ENCODE measurements at places on chromosomes 16 and 17.
A peak's percentile ranks its signal among the peaks of the same experiment; 100 is the strongest.

DNA sequence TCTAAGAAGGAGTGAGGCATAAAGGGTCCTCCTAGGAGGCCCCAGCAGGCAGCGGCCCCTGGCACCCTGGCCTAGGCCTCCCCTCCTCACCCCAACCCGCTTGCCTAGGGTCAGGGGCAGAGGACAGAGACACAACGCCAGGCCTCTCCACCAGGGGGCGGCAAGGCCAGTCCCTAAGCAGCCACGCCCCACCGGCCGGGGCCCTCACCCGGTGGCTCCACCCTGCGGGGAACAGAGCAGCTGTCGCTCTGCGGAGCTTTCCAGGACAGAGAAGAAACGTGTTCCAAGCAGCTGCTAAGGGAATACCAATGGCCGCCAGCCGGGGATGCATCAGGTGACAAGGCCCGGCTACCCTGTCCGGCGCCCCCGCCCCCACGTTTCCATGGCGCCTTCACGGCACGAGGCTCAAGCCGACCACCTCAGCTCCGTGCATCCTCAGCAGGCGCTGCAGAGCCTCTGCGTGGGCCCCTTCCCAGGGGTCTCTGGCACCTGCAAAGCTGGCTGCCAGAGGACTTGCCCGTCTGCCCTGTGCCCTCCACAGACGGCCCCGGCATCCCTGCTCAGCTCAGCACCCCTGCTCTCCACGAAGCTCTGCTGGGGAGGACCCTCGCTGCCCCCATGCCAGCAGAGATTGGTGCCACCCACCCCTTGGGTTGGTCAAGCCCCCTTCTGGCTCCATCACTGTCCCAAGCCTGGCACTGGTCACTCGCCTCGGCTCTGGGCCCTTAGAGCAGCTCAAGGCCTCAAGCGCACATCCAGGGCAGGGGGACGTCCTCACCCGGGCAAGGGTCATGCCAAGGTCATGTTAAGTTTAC lies 5.6 kb downstream of the ZNF598 start:
- peak; percentile 83 for DNase-seq

- no peak for DNase-seq
Observed at GRCh38 chr17:44049294-44050060, 17.0 kb downstream of the LSM12 start.

DNA sequence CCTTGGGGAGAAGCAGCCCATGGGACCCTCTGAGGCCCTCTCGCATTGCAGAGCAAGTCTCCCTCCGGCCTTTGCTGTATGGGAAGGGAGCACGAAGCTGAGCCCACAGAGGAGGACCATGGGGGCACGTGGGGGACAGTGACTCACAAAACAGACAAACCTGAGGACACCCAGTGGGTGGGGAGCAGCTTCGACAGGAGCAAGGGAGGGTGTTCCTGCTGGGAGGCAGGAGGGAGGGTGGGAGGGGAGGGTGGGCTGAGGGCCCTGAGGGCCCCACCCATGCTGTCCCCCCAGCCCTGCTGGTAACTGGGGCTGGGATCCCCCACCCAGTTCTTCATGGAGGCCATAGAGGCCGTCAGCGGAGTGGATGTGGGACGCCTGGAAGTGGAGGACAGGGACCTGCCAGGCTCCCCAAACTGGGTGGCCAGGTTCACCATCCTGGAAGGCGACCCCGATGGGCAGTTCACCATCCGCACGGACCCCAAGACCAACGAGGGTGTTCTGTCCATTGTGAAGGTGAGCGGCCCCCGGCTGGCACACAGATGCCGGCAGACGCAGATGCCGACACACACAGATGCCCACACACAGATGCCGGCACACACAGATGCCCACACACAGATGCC lies 12.5 kb downstream of the SLC22A31 start:
- DNase-seq: no peak

- no peak for DNase-seq
Observed at GRCh38 chr17:78132767-78133178, 2.2 kb downstream of the TMC8 start.

- DNase-seq: no peak
Observed at GRCh38 chr16:1947369-1947670, 4.3 kb upstream of the MSRB1 start.

GRCh38 chr17:80649200-80649644 lies 104.6 kb downstream of the RPTOR start:
- no peak for DNase-seq

DNA sequence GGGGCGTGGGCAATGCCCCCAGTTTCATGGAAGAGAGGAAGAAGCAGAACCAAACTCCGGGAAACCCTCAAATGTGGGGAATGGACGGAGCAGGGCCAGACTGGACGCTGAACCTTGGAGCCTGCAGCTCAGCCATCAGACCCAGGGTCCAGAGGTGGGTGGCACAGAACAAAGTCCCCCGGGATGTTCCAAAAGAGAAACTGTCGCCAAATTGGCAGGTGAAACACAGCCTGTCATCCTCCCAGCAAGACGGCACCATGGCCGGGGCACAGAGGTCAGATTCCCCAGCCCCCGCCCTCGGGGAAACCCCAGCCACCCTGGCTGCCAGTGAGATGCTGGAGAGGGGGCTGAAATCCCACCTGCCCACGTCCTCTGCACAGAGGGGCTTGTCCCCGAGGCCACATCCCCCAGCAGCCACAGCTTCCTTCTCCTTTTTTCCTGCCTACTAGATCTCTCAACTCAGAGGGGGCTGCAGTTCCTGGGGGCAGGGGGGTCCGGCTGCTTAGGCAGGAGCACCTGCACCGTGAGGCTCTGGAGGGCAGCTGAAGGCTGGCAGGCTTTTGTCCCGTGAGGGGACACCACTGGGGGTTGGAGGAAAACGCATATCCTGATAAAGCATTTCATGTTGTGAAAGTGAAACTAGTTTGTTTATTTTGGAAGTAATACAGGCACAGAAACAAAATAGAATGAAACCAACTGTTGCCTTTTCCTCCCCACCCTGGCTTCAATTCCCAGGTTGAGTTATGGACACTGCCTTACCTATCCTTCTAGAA lies 1.2 kb upstream of the SECTM1 start:
- DNase-seq: no peak

- no peak for DNase-seq
Observed at GRCh38 chr16:65289022-65289421, 167.2 kb upstream of the CDH11 start.

- DNase-seq: no peak
Observed at GRCh38 chr17:53133876-53134275, 688.9 kb upstream of the KIF2B start.

DNA sequence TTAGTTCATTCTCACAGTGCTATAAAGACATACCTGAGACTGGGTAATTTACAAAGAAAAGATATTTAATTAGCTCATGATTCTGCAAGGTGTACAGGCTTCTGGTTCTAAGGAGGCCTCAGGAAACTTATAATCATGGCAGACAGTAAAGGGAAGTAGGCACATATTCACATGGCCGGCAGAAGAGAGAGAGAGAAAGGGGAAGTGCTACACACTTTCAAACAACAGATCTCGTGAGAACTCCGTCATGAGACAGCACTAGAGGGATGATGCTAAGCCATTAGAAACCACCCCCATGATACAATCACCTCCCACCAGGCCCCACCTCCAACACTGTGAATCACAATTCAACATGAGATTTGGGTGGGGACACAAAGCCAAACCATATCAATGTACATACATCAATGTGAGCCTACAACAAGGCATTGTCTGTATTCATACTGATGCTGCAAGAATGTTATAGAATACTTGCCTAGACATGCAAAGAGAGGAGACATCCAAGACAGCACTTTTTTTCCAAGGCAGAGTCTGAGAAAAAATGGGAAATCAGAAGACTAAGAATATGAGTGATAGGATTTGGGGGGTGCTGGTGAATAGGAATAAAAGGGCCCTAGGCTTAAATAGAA lies 114.8 kb upstream of the XYLT1 start:
- no peak for DNase-seq

DNA sequence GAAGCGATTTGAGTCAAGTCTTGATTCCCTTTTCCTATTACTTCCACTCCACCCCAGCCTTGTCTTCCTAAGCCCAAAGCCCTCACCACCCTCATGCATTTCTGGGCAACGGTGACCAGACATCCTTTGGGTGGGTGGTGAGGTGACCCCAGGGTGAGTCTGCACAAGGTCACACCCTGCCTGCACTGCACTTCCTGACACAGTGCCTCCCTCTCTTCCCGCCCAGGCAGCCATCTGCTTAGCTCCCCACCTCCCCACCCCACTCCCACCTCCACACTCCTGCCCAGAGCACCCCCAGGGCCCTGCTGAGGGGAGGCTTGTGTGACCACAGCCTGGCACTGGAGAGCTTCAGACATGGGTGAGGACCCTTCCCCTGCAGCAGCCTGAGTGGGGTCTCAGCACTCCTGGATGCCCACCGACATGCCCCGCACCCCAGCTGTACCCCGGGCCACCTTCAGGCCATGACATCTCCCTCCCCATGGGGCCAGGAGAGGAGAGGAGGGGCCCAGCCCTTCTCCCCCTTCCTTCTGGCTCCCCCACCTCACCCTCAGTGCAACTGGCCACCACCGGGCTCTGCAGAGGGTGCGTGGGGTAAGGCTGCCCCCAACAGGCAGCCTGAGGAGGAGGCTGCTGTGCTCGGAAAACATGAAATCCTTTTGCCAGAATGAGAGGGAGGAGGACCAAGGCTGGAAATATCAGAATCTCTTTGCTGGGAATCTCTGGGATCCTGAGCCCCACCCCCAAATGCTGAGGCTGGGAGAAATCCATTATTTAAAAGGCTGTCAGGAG lies 68.6 kb downstream of the CCT6B start:
- DNase-seq: peak; percentile 69
